Stimulated activated CD4-positive, alpha-beta T cell treated with anti-CD3 and anti-CD28 coated beads, Interleukin-2, amount 100 ng/mL, for 24 hours (primary cell): ENCODE measurements at places on chromosomes 1 and 21.

DNA sequence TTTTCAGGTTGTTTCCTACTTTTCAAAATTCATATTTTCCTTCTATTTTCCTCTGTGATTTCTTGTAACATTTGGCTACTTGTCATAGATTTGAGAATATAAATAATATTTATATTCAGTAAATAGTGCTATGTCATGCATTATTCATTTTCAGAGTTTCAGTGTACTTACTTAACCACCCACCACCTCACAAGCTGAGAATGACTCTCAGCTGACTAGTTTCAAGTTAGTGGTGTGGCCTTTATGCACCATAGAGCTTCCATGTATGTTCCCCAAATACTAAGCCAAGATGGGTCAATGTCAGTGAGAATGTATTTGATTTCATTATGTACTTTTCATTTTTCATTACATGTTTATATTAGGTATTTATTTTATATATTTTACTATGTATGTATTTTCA lies 56.9 kb upstream of the RGS1 start:
- no peak for DNase-seq

DNA sequence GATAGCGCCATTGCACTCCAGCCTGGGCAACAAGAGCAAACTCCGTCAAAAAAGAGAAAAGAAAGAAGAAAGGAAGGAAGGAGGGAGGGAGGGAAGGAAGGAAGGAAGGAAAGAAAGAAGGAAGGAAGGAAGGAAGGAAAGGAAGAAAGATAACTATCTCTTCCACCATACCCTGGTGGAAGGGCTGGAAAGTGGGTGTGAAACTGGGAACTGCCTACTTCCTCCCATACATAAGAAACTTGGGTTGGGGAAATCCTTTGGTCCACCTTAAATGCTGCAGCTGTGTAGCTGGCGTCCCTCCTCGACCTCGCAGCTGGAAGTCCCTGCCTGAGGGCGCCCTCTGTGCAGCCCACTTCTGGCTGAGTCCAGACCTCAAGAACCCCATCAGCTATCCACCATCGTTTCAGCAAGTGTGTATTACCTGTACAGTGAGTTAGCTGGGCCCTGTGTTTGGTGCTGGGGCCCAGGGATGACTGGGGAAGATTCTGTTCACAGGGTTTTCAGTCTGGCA lies 4.6 kb upstream of the FAM167B start:
- DNase-seq: no peak

GRCh38 chr1:15020943-15021745 lies 132.4 kb upstream of the TMEM51 start:
- DNase-seq: no peak

DNA sequence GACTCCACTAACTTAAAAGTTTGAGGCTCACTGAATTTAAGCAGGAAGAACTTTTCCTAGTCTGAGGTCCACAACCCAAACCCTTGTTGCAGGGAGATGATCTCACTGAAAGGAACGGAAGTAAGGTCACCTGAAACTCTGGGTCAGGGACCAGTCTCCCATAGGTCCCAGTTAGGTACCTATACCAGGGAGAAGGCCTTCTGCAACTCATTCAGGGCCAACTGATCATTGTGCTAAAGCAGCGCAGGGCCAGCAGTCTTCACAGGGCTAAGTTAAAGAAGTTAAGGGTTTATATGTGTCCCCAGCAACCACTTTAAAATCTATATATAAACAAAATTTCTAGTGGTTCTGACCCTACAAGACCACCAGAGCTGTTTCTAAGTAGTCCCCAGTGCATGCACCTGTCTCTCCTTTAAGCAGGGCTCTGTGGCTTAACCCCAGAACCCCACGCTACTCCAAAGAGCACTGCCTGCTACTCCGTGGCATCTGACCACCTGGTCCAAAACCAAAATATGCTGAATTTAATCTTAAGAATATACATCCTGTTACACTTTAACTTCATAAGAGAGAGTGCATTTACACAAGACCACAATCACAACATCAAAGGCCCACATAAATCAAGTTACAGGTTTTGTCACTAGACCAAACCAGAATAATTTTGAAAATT lies 2.8 kb downstream of the SRSF10 start:
- DNase-seq: no peak

- DNase-seq: no peak
These were observed 93.9 kb downstream of the SLC45A1 start for GRCh38 chr1:8411803-8412182.

DNA sequence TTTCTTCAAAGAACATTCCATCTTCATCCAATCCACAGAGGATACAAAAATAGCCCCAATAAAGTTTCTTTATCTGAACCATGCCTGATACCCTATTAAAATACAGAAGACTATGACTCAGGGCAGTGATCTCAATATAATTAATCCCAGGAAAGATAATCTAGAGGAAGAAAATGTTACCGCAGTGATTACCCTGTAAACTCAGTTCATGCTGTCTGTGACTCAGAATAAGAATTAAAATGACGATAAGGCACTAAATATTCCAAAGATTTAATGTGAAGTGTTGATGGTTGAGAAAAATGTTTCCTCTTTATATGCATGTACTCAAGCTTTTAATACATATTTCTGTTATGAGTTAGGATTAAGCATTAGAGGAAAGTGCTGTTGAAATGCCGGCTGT lies 88.6 kb upstream of the LYPLAL1 start:
- DNase-seq: no peak

DNA sequence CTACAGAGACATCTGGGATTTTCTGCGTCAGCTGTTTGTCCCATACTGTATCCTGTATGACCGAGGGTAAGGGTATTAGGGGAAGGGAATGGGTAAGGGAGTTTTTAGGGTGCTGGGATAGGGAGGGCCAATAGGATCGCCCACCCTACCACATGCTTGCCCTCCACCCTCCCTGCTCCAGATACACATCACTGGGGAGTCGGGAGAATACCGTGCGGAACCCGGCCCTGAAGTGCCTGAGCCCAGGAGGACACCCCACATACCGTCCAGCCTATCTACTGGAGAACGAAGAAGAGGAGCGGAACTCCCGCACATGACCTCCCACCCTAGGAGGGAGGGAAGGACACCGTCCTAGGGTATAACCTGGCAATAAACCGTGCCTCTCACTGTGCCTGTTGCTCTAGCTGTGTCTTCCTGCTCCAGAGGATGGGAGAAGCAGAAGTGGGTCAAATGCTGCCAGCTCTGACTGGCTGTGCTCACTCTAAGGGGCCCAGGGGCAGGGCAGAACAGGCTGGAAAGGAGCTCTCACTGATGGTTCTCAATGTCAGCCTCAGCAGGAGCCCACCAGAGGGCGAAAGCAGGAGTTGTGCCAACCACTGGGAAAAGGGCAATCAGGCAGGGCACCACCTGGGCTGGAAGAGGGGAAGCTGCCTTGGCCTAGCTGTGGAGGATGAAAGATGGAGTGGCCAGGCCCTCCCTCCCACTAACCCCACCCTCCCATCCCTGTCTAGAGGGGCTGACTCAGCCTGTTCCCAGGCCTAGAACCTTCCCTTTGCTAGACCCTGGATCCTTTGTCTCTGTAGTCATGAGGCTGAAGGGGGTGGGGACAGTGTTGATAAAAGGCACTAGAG lies 440 bp upstream of the LENEP start:
- no peak for DNase-seq

DNA sequence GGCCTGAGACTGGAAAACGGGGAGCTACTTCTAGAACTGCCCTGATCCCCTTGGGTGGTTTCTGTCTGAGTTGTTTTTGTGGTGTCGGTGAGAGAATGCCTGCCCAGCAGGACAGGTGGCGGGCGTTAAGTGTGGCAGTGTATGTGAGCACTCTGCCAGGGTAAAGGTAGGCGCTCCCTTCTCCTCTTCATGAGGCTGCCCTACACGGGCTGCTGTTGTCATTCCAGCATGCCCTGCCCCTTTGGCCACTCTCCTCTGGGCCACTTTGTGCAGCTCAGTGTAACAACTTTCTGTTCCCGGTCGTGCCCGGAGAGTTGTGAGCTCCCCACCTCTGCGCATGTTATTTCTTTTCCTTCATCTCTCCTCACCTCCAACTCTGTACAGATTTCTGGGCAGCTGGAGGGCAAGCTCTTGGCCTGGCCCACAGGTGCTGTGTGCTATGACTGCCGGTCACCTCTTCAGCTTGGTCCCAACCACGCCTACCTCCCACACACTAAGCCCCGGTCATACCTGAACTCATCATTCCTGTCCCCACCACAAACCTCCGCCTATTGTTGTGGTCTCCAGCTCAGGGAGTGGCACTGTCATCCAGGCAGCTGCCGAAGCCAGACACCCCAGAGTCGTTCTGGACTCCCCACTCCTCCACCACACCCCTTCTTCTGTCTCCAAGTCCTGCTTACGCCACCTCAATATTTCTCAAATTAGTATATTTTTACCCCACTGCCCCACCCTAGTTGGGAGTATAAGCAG lies 69.0 kb downstream of the GADD45A start:
- no peak for DNase-seq

GRCh38 chr1:67791686-67792085 lies 41.6 kb downstream of the GNG12 start:
- no peak for DNase-seq

- DNase-seq: no peak
These were observed 5.6 kb downstream of the RPS6KA1 start for GRCh38 chr1:26535201-26535600.

DNA sequence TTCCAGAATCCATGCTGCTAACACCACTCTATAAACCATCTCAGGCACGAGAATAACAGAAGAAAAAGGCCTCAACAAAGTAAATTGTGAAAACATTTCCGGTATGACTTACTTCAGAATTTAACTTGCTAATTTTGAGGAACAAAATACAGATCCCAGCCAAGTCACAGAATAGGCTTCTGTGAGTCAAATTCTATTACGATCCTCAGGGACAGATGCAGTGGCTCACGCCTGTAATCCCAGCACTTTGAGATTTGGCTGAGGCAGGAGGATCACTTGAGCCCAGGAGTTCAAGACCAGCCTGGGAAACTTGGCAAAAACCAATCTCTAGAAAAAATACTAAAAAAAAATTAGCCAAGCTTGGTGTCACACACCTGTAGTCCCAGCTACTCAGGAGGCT lies 8.8 kb upstream of the CCDC27 start:
- DNase-seq: no peak

DNA sequence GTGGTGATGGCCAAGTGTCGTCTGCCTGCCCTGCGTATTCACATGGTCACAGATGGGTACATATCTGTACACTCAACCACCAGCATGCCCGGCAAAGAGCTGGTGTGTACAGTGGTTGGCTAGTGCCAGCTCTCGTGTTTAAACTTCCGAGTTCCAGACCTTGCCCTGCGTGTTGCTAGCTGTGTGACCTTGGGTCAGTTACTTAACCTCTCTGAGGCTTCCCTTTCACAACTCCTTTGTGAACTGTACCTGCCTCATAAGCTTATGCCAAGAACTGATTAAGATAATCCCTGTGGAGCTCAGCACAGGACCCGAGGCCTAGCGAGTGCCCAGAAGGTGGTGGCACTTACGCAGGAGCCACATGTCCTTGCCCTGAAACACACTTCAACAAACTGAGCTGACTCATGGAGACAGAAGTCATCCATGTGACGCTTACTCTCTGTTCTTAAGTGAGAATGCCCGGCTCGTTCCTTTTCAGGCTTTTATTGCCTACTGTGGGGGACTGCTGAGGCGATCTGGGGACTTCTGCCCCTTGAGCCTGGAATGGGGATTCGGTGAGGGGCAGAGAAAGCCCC lies 55.4 kb downstream of the ALPL start:
- DNase-seq: no peak

DNA sequence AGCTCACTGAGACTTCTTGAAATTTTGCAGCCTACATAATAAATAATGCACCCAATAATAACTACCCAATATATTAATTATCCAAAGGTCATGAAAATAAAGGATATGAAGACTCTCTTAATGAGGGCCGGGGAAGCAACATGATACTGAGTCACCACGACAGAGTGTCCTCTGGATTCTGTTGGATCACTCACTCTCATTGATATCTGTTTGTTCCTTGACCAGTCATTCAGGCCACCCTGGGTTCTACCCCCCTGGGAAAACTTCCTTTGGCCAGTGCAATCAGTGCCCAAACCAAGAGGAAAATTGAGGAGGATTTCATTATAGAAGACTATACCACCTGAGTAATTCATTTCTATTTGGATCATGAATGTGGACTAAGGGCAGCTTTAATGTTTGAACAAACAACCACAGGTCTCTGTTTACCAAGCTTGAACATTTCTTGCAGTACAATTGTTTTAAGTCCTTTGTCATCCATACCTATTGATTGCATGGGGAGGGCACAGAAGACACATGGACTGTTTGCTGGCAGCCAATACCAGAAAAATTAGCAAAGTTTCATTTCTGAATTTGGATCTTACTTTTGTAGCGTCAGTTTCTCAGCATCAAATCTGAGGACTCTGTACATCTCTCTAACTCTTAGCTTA lies 137.2 kb upstream of the FGGY start:
- no peak for DNase-seq

GRCh38 chr1:58981392-58981791 lies 197.5 kb upstream of the JUN start:
- no peak for DNase-seq

DNA sequence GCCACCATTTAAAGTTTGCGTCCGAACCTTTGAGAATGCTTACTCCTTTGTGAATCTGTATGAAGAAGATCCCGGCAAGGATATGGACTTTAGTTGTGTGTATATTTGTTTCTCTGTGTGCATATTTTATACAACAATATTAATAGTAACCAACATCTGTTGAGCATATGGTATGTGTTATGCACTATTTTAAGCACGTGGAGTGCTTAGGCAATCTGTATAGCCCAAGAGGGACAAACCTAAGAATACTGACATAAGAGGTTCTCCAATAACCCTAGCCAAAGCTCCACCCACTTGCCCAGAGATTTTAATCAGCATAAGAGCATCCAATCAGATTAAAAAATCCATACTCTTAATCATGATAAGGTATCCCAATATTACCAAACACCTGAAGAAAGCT lies 92.7 kb downstream of the MAB21L3 start:
- no peak for DNase-seq

DNA sequence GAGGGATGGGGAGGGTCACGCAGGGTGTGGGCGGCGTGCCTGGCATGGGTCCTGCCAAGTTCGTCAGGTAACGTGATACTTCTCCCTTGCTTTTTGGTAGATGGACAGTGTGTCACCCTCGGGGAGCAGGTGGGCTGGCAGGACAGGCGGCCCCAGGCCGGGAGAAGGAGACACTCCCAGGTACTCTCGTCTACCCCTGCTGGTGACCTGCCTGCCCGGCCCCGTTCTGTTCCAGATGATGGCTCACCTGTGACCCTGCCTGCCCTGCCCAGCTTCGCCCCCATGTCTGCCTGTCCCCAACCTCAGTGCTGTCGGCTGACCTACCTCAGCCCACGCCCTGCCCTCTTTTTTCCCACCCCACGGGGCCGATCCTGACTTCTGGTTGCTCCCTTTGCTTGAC lies 144.7 kb downstream of the PCBP3 start:
- DNase-seq: no peak

GRCh38 chr1:222250376-222250775 lies 297.5 kb downstream of the HHIPL2 start:
- DNase-seq: no peak
